Lower lobe of right lung (tissue), 2 donors: ENCODE measurements at places on chromosomes 2 and 18. TPM values are rescaled to one million over a fixed set of nuclear protein-coding genes. Genes with fewer than 3 reads are reported as not detected.

The NCKAP5 gene
- 34.6 TPM for total RNA-seq

The IL1B gene
- 17.5 TPM for total RNA-seq

The MROH2A gene
- total RNA-seq: not detected

The GAREM2 gene
- total RNA-seq: 2.0 TPM

The SLC23A3 gene
- 3.4 TPM for total RNA-seq

The ZDBF2 gene
- 8.1 TPM for total RNA-seq

The DNER gene
- total RNA-seq: 1.2 TPM

The SCN3A gene
- 1.4 TPM for total RNA-seq

The PDCD1 gene
- 1.4 TPM for total RNA-seq

The RESP18 gene
- total RNA-seq: not detected

GRCh38 chr2:226903179-226903578 is 67.3 kb downstream of the RHBDD1 start:
- no peak for DNase-seq

DNA sequence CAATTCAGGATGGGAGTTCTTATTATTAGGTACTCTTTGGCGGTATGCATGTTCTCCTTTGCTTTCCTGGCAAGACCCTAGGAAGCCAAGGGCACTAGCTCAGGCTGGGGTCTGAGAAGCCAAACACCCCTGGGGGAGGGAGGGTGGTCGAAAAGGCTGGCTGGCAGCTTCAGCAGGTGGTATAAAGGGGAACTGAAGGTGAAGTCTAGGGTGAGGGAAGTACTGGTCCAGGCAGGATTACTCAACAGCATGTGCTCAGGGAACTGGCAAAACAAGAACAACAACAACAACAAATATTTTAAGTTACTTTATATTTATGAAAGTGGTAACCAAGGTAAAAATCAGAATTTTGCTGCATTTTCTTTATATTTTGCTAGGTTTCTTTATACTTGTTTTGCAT is 40.7 kb upstream of the PCBP1 start:
- DNase-seq: no peak

DNA sequence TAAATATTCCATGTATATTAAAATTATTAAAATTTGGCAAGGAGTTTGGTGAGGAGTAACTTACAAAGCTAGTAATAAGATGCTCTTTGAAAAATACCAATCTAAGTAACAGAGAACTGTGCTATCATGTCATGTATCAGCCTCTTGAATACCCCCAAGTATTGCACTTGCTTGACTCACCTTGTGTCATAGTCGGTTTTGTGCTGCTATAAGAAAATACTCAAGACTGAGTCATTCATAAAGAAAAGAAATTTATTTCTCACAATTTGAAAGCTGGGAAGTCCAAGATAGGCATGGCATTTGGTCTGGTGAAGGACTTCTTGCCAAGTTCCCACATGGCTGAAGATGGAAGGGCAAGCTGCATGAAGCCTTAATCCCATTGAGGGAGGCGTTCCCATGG is 179.2 kb downstream of the MEMO1 start:
- DNase-seq: no peak

DNA sequence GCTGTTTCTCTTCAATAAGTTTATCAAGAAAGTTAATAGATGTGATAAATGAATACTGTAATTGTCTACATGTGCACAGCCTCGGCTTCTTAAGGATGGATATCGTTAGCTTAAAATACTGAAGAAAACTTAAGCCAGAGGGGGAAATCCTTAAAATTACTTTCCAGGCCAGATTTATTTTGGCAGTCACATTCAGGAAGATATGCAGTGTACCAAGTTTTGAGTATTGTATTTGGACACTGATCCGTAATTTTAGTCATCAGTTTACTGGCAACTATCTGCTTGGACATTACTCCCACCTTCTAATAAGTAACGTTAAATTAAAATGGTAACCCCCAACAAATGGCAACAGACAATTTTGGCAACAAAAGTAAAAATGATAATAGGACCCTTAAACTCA is 770.0 kb upstream of the ZEB2 start:
- no peak for DNase-seq

GRCh38 chr2:38244301-38244700 is 132.8 kb downstream of the ATL2 start:
- no peak for DNase-seq

DNA sequence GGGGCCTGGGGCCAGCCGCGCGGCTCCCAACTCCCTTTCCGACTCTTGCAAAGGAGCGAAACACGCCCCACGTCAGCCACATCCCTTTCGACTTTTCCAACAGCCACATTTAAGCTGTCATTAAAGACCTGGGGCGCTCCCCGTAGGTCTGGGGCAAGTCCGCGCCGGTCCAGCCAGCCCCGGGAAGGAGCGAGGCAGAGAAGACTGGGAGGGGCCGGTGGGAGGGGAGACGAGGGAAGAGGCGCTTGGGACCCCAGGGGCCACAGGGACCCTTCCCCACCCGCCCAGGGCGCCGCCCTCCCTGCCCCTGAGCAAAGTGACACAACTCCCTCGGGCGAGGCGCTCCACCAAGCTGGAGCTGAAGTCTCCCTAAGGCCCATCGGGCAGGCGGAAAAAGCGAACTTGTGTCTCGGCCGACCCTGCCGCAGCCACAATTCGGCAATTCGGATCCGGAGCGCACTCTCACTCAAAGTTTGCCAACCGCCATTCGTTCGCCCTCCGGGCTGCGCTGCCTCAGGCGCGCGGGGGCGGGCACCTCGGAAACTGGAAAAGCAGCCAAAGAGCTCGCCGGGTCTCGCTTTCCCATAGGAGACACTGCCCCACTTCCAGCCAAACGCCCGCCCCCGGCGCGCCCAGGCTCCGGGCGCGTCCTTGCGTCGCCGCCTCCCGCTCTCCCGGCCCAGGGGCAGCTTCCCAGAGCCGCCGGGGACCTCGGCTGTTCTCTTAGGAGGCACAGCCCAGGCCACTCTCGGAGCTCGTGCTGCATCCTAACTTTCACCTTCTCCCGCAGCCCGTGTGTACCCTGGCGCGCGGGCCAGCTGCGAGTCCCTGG is 1.1 kb upstream of the KCTD1 start:
- peak; percentile 70 for DNase-seq

GRCh38 chr2:147348931-147349555 is 495.8 kb upstream of the ACVR2A start:
- no peak for DNase-seq

GRCh38 chr2:73031725-73032701 is 39.5 kb downstream of the SFXN5 start:
- no peak for DNase-seq

- DNase-seq: peak; percentile 54
These were observed 188.6 kb upstream of the FN1 start for GRCh38 chr2:215624423-215624829.

DNA sequence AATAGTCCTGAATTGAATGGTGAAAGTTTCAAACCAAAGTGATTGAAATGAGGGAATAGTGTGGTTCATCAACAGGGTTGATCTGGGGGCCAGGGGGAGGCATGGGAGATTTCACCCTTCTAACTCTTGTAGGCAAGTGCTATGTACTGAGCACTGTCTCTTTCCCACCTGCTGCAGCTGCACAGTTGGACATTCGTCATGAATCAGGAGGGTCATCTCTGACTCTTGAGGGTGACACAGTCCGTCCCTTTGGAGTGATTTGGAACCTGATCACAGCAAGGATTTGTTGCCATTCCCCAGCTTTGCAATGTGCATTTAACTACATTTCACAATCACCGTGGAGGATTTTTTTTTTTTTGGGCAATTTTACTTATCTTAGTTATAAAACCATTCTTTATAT is 224.6 kb downstream of the PHLPP1 start:
- no peak for DNase-seq

DNA sequence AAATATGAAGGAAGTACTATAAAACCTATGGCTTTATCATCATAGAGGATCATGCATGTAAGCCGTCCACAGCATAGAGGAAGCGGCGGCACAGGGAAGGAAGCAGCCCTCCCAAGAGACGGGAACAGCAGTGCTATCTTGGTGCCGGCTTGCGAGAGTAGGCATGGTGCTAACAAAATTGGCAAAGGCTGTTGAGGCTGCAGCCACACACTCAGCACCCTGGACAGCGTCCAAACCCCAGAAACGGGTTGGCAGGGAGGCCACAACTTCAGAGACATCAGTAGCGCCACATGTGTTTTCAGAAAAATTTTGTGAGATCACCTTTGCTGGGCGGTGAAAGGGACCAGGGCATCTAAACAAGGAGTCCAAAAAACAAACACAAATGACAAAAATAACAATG is 37.7 kb downstream of the NETO1 start:
- DNase-seq: no peak

GRCh38 chr2:36753706-36754221 is 57.3 kb downstream of the VIT start:
- DNase-seq: no peak

GRCh38 chr2:240208631-240209211 is 68.3 kb upstream of the OTOS start:
- no peak for DNase-seq

- DNase-seq: peak; percentile 63
These were observed 45.6 kb upstream of the TMEM178A start for GRCh38 chr2:39620067-39620466.

DNA sequence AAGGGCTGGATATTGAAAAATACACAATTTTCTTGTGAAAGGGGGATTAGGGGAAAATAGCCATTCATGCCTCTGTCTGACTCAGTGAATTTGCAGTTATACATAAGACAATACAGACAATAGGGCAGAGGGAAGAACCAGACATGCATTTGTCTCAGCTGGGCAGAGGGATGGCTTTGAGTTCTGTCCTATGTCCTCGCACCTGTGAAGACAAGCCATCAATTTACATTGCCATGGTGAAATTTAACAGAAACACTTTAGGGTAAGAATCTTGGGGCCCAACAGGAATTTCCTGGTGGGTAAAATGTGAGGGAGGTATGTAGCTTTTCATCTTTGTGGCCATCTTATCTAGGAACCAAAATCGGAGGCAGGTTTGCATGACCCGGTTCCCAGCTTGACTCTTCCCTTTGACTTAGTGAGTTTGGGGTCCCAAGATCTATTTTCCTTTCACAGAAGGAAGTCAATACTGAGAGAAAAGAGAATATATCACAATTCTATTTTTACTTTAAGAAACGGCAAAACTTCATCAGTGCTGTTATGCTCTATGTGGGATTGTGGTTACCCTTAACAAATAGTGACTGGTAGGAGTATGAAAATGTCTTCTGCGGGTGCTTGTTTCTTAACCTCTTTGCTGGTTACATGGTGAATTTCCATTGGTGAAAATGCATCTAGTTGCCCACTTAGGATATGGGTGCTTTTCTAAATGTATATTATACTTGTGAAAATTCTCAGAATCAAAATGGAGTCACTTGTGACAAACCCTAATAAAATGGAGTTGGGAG is 221.8 kb downstream of the SPP2 start:
- DNase-seq: no peak

GRCh38 chr2:151422917-151423439 is 13.3 kb downstream of the RIF1 start:
- DNase-seq: no peak

- DNase-seq: no peak
These were observed 235.5 kb downstream of the GULP1 start for GRCh38 chr2:188527141-188527540.

DNA sequence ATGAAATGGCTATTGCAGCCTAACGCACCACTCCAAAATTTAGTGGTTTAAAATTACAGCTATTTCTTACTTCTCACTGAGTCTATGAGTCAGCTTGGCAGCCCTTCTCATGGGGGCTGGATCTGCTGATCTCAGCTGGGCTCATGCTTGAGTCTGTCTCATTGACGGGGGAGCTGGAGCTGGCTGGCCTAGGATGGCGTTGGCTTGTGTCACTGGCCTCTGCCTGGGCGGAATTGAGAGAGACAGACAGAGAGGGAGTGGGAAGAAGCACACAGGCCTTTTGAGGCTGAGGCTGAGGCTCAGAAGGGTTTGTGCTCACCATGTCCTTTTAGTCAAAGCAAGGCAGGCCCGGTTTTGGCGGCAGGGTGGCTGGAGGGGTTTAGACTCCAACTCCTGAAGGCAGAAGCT is 412.1 kb upstream of the MYT1L start:
- no peak for DNase-seq

GRCh38 chr18:63844254-63844653 is 43.3 kb upstream of the SERPINB2 start:
- no peak for DNase-seq

- no peak for DNase-seq
These were observed 130.7 kb upstream of the TPO start for GRCh38 chr2:1282552-1282951.

DNA sequence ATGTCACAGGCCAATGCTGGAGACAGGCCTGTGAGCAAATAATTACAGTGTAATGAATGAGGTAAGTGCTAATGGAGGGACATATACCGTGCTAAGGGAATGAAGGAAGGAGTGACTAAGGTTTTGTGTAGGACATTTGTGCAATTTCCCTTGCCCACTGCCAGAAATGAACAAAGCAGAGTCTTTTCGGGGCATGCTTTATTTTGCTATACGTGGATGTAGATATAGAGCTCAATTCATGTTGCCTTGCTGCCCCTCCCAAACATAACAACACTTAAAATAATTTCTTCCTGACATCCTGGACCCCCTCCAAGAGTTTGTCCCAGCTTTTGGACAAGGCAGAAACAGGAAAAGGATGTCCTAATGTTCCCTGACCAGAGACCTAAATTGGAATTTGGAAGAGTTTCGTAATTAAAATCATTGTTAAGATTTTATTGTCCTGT is 23.7 kb upstream of the CD28 start:
- DNase-seq: no peak

DNA sequence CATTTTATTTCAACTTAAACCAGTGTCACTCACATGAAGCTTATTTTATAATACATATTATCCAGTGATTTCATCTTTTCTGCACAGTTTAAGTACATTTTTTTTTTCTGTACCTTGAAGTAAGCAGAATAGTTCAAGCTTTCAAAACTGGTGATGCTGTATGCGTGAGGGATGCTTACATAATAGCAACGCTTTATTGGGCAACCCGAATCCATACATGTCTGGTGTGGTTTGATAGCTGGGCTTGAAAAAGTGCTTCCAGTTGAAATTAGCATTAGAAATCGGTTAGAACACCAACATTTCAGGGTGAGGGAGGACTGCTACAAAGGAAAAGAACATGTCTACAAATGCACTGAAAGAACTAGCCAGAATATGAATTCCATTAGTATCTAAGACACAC is 117.4 kb downstream of the MBP start:
- DNase-seq: no peak

GRCh38 chr2:146734042-146734820 is 1110.6 kb upstream of the ACVR2A start:
- DNase-seq: no peak

DNA sequence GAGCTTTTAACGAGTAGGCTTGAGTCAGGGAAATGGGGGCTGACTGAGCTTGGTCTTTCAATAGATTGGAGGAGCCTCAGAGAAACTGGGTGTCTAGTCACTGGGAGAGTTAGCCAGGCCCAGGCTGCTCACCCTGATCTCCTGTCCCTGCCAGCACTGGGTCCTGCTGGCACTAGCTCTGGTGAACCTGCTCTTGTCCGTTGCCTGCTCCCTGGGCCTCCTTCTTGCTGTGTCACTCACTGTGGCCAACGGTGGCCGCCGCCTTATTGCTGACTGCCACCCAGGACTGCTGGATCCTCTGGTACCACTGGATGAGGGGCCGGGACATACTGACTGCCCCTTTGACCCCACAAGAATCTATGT is 720 bp downstream of the KRTCAP3 start:
- DNase-seq: no peak
